Choroid plexus epithelial cell (primary cell): ENCODE measurements at places on chromosomes 1 and 21.

- no peak for DNase-seq
Observed at GRCh38 chr1:152795686-152796085, 835 bp upstream of the LCE1D start.

DNA sequence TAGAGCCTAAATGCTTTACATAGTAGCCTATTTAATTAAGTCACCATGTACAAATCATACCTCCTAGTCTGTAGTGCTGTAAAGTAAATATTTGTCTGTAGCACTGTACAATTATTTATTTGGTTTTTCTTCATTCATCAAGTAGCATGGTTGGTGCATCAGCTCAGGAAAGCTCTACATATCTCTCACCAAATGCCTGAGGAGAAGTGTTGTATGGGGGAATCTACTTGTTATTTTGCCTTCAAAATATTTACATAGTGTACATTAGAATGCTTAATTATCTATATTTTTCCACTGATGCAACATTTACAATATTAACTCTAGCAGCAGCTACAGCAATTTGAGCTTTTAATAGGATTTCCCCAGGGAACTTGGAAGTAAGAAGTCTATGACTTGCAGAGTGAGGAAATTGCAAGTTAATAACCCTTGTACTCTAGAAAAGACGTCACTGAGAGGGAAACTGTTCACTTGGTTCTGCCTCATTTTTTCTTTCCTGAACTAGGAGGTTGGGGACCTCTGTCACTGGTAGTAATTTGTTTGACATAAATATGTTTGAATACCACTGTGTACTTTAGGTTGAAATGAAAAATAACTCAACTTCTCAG, 207.4 kb downstream of the PDE4B start:
- DNase-seq = no peak

DNA sequence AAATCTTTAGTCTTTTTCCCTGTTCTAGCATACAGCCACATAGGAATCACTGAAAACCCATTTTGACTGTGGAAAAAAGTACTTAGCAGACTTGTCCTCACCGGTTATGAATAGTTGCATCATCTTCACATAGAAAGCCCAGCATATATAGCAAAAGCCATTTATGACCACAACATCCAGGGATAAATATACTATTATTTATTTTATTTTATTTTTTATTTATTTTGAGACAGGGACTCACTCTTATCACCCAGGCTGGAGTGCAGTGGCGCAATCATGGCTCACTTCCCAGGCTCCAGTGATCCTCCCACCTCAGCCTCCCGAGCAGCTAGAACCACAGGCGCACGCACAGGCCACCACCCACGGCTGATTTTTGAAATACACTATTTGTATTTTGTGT, 175.3 kb downstream of the GALNT2 start:
- DNase-seq = no peak

DNA sequence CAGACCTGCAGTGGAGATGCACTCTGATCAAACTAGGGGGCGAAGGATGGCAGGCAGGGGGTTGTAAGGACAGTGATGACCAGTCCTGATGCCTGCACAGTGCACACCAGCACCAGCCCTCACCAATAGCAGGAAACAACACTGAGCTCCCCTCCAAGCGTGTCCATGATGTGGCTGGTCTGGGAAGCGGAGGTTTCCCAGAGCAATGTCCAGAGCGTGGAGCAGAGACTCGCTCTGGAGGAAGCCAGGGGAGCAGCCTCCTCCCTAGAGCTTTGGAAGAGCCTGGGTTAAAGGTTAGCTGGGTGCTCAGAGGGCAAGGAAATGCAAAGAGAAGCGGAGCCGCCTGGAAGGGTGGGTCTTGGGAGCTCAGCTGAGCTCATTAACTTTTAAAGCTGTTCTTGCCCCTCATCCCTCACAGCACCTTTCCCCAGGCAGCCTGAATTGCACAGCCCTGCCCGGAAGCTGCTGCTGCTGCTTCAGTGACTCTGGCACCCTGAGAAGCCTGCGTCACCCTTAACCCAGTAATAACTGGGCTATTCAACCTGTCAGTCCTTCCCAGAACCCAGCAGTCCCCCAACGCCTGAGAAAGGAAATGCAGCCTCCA, 162.2 kb upstream of the RAB4A start:
- no peak for DNase-seq

- no peak for DNase-seq
Observed at GRCh38 chr1:98881901-98882300, 122.8 kb downstream of the PLPPR5 start.

GRCh38 chr1:111742938-111743549, 3.8 kb upstream of the INKA2 start:
- peak; percentile 56 for DNase-seq

DNA sequence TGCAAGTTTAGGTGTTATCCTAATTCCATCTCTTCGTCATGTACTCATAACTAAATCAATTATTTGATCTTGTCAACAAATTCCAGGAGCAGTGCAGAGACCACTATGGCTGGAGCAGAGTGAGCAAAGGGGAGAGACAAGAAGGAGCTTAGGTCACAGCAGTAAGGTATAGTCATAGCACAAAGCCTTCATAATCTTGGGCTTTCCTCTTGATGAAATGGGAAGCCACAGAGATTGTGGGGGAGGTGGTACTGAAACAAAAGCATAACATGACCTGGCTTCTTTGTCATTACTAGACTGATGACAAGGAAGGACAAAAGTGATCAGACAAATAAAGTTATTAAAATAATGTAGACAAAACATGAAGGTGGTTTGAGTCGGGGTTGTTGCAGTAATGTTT, 60.1 kb upstream of the PTGS2 start:
- DNase-seq = no peak

DNA sequence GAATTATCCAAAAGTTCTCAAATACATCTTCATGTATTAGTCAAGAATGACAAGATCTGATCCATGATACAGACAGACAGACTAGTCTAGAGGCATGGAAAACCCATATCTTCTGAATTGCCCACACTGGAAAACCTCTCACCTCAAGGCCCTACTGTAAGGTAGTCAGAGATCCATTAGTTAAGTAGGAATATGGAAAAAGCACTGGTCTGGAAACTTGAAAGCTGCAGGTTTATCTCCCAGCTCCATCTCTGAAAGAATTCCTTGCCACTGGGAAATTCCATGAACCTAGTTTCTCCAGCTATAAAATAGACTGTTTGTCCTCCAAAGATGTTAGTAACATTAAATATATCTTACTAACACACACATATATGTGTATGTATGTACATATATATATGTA, 169.2 kb downstream of the AKT3 start:
- DNase-seq = no peak

- DNase-seq = peak; percentile 16
Observed at GRCh38 chr1:80534606-80535360, 1266.0 kb upstream of the ADGRL2 start.

GRCh38 chr1:55443175-55443915, 228.2 kb upstream of the USP24 start:
- peak; percentile 96 for DNase-seq

DNA sequence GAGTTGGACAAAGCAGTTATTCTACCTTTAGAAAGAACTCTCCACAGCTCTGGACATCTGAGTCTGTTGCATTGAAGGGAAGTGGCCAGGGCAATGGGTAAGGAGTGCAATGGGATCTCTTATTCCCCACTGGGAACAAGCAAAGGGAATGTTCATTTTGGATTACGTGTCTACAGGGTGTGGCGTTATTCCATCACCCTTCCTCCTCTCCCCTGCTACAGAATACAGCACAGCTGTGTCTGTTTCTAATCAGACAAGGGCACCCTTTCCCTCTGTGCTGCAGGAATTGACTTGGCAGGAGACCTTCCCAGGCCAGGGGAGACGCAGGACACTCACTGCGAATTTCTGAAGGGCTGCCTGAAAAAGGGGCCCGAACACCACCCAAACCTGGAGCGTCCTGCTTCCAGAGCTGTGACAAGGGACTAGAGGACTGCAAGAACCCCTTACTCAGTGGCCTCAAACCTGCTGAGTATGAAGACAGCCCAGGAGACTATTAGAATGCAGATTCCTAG, 163.6 kb upstream of the RAB4A start:
- DNase-seq = no peak

GRCh38 chr1:226534645-226535044, 13.9 kb upstream of the STUM start:
- no peak for DNase-seq

DNA sequence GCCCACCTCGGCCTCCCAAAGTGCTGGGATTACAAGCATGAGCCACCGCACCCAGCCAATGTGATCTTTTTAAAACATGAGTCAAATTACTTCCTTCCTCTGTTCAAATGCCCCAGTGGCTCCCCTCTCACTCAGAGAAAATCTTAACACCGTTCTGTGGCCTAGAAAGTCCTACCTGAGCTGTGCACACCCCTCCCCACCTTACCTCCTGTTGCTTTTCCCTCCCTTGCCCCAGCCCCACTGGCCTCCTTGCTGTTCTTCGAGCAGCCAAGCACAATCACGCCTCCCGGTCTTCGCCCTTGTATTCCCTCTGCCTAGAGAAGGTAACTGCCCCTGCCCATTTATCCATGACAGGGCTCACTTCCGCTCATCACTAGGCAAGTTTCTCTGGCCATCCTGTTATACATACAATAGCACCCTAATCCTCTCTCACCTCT, 62.6 kb upstream of the RPL11 start:
- DNase-seq = no peak

DNA sequence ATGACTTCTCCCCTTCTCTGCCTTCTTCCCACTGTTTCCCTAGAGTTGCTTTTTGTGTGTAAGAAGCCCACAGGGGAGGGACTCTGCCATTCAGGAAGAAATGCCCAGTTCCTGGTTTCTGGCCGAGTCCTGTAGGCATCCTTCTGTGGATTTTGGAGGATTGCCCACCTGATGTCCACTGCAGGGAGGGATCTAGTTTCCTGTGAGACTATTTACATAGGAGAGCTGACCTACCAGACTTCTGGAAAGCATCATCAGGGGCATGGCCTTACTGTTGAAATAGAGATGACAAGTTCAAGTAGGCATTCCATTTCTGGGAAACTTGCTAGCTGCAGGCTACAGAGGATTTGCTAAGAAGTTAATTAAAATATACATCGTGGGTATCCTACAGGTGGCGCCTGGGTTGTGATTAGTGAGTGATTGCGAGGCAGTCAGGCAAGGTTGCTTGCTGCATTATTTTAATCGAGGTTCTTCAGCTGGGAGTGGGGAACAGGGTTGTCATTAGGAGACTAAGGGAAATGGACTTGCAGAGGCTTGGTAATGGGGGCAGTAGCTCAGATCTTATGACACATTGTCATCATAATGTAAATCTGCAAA, 148.7 kb downstream of the HHAT start:
- no peak for DNase-seq

DNA sequence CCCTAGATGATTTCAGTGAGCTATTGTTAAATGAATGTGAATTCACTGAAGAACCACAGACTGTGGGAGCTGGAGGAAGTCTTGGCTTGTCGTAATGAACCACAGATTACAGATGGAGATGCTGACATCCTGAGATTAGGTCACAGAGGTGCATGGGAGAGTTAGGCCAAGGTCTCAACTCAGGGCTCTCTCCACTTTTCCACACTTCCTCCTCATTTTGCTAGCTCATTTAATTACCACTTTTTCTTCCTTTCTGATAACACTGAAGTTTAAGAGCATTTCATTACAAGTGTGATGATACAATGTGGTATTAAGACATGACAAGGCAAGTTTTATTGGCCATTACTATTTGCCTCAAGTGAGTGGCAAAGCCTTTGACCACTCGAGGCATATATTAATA, 30.8 kb downstream of the ST6GALNAC3 start:
- no peak for DNase-seq

DNA sequence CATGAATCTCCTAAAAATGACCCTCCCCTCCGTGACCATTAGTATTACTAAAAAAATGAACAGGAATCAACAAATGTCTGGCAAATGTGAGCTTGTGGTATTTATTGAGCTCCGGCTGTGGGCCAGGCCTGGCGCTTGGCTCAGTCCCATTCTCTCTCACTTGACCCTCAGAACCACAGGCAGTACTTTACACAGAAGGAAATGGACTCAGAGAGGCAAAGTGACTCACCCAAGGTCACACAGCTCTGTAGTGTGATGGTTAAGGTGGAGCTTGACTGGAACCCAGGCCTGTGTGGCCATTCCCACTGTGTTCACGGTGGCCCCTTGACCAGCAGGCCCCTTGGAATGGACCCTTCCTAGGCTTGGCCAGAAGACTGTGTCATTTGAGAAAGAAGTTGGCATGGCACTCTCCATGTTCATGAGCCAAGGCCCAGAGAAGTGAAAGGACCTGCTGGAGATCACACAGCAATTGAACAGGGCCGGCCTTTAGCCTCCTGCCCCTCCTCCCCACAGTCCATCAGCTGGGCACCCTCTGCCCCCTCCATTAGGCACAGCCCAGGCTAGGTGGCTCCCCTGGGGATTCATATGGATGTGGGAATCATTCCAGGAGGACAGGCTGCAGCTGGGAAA, 32.1 kb downstream of the FAM151A start:
- DNase-seq = peak; percentile 50

- no peak for DNase-seq
Observed at GRCh38 chr1:62509028-62509427, 72.2 kb downstream of the USP1 start.

GRCh38 chr21:37200641-37201480, 66.3 kb downstream of the VPS26C start:
- DNase-seq = no peak

- DNase-seq = no peak
Observed at GRCh38 chr1:111695801-111696200, 43.4 kb downstream of the INKA2 start.

GRCh38 chr1:100730130-100730529, 10.6 kb downstream of the VCAM1 start:
- peak; percentile 64 for DNase-seq

GRCh38 chr1:22289307-22289995, 146.6 kb upstream of the WNT4 start:
- DNase-seq = peak; percentile 86

DNA sequence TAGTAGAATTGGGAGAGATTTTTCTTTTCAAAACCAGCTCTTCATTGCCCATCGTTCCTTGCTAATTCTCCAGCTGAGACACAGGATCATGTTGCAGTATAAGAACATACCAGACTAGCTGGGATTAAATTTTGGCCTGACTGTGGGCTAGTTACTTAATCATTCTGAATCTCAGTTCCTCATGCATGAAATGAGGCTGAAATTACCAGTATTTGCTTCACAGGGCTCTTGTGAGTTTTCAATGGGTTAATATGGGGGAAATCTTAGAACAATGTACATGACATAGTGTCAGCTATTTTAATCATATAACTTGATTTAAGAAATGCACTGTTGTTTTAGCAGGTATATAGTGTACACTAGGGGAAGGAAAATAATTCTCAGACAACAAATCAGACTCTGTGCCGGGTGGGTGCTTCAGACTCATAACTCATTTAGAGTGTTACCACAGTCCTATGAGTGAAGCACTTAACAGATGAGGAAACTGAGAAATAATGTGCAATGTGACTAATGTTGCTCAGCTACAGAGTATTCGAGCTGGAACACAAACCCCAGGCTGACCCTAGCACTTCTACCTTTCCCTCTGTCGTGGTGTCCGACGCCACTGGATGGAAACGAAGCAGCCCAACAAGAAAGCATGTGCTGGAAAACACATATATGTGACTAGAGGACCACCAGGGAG, 137.6 kb upstream of the SGIP1 start:
- DNase-seq = peak; percentile 31

- DNase-seq = no peak
Observed at GRCh38 chr1:112636056-112636455, 16.4 kb downstream of the CAPZA1 start.

- no peak for DNase-seq
Observed at GRCh38 chr21:44405091-44405947, 50.0 kb upstream of the LRRC3 start.
